A172 (cell line): ENCODE measurements at places on chromosomes 1 and 21.

GRCh38 chr1:201816309-201816854 lies 12.6 kb upstream of the IPO9 start:
- no peak for DNase-seq

- DNase-seq, result no peak
Measured at GRCh38 chr1:66353257-66353656, 180.7 kb upstream of the SGIP1 start.

DNA sequence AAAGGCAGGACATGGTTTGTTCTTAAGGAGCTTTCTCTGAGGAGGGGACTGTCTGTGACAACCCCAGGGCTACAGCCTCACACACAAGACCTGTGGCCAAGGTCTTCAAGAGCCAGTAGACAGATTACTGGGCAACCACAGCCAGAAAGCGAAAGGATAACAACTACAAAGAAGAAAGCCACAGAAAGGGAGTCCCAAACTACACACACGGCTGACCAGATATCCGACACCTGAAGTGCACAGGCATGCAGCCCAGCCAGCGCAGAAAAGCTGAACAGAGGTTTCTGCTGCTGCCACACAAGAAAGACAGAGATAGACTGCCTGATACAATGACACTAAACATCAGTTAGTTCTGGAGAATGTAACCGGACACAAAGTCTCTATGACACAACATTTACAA lies 21.4 kb upstream of the NADK start:
- DNase-seq, result no peak

DNA sequence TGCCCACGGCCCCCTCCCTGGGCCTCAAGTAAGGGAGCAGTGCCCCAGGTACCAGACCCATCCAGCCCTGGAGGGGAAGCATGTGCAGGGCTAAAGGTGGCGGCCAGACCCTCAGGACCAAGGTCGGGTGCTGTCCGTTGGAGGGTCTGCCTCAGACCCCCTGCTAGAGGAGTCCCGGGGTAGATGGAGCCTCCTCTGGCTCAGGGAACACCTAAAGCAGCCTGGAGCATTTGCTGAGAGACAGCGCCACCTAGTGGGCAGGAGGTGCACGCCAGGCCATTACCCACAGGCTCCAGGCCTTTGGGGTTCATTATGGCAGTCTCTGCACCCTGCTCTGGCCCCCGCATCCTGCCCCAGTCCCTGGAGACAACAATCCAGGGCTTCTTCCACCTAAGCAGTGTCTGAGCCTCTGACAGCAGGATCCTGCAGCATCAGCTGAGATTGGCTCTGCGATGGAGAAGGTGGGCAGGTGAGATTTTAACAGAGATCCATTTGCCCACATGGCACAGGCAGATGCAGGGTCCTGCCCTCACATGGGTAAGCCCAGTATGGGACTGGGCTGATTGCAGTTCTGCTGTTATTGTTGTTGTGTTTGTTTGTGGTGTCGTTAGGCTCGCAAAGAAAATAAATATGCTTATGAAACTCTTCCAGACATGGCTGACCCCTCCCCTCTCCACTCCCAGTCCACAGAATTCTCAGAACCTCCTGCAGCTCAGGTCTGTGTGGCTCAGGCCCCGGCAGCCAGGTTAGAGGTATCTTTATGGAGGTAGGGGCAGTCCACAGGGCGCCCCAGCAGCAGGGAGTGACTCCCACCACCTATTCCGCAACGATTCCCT lies 42.4 kb downstream of the CTNNBIP1 start:
- DNase-seq, result peak; percentile 49

DNA sequence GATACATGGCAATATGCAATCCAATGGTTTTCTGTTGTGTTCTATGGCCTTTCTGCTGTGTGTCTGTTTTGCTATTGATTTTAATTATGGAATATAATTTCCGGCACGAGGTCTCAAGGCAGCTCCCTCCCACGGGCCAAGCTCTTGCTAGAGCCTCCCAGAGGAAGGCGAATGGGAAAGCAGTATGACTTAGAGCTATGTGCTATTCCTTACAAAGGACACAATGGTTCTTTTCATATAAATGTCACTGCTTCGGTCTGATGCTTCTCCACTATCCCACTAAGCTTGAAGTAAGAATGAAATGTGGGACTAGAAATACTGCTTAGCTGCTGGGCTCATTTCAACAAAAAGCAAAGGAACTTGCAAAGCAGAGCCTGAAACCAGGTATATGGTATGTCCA lies 322.2 kb upstream of the BEND5 start:
- no peak for DNase-seq

- peak; percentile 92 for DNase-seq
Measured at GRCh38 chr1:172638885-172639831, 19.7 kb upstream of the FASLG start.

DNA sequence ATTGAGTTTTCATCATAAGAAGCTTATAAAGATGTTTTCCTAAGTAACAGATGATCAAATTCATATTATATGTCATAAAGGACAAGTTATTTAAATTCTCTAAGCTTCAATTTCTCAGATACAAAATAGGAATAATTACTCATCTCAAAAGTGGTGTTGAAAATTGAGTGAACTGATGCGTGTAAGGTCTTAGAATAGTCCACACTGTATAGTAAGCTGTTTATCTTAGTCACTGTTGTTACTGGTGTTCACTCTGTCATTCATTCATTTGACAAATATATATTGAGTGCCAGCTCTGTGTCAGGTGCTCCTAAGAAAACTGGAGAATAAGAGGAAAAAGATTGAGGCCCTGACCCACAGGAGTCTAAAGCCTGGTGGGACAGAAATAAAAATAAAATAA lies 186.3 kb upstream of the BRINP3 start:
- no peak for DNase-seq

GRCh38 chr1:13908128-13908527 lies 208.1 kb downstream of the PRDM2 start:
- DNase-seq, result no peak

DNA sequence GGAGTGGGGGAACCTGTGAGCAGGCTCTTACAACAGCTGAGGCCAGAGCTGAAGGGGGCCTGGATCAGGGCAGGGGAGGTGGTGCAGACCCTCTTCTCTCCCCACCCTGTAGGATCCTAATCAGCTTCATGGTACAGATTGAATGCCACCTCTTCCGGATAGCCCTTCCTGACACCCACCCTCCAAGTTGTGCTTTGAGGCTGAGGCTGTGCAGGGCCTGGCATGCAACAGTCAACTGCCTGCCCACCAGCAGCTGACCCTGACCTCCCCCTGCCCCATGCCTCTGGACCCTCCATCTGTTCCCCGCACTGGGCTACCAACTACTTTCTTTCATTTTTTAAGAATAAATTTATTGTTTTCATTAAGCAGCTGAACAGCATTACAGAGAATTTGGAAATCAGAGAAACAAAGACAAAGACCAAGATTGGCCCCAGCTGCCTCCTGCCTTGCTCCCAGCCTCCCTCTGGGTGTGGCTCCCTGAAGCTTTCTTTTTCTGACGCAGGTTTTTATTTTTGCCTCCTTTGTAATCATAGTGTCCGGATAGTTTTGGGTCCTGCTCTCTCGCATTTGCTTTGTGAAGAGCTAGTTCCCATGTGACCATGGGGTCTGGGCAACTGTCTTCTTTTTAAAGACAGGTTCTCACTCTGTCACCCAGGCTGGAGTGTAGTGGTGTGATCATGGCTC lies 12.8 kb downstream of the ZNF362 start:
- DNase-seq, result no peak

DNA sequence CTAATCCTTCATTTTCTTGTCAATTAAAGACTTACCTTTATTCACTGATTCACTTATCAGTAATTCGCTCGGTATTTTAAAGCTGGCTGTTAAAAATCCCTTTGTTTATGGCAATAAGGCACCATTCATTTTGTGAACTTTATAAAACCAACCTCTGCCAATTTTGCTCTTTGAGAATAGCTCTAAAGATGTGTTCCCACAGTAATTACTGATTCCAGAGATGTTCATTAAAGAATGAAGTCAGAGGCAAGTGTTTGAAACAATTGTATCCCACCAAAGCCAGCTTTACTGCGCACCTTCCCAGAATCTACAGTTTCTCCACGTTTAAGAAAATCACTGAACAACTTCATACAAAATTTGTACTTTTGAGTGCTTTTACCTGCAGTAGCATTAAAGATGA lies 424.5 kb downstream of the USP25 start:
- DNase-seq, result no peak

DNA sequence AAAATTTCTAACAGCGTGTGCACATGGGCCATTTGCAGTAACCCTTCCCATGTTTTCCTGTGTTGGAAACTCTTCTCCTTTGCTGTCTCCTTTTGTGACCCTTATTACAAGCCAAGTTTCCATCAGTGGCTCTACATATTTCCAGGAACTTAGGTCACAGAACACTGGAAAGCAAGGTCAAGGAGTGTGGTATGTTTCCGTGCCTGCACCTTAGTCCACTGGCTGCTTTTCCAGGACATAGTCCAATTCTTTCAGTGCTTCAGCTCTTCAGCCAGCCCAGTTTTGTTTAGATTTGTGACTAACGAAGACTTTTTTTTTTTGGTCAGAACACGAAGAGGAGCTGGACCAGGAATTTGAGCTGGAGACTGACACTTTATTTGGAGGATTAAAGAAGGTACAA lies 33.8 kb downstream of the HHAT start:
- DNase-seq, result no peak

GRCh38 chr1:6475381-6476133 lies 9.6 kb upstream of the TNFRSF25 start:
- no peak for DNase-seq

DNA sequence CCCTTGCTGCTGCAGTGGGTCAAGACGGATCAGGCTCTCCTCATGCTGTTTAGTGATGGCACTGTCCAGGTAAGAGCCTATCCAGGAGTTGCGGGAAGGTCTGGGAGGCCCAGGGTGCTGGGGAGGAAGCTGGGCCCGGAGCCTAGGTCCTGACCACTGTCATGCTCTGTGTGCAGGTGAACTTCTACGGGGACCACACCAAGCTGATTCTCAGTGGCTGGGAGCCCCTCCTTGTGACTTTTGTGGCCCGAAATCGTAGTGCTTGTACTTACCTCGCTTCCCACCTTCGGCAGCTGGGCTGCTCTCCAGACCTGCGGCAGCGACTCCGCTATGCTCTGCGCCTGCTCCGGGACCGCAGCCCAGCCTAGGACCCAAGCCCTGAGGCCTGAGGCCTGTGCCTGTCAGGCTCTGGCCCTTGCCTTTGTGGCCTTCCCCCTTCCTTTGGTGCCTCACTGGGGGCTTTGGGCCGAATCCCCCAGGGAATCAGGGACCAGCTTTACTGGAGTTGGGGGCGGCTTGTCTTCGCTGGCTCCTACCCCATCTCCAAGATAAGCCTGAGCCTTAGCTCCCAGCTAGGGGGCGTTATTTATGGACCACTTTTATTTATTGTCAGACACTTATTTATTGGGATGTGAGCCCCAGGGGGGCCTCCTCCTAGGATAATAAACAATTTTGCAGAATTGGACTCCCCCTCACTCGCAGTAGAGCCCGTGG lies 1.7 kb downstream of the DYNLT4 start:
- no peak for DNase-seq

GRCh38 chr1:239606850-239607400 lies 220.6 kb downstream of the CHRM3 start:
- peak; percentile 6 for DNase-seq

DNA sequence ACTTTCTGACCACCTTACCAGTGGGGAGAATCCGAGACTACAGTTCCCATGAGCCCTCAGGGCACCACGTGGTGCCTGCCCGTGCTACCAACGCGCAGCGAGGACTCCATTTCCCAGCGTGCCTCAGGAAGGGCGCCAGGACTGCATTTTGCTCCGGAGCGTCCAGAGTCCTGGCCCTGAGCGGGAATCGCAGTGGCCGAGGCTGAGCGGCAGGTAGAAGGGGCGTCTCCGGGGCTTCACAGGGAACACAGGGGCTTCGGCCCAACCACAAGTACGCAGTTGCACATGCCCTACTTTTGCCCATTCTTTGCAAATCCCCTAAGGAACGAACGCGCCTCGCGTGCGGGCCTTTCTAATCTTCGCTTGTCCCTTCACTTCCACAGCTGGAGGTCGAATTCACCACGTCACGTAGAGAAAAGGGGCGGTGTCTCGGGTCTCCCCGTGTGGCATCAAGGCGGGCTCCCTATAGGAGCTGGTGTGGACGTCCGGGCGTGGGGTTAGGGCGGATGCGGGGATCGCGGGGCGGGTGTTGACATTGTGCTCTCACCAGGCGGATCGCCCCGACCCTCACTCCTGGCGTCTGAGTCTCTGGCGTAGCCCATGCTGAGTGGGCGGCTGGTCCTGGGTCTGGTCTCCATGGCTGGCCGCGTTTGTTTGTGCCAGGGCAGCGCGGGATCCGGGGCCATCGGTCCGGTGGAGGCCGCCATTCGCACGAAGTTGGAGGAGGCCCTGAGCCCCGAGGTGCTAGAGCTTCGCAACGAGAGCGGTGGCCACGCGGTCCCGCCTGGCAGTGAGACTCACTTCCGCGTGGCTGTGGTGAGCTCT lies at the start of gene BOLA1:
Gene BOLA1 (plus strand): TSS at position 109 of the 825 bp plus-strand sequence. CDS start 492 bp downstream, at position 601.
- DNase-seq, result peak; percentile 90

DNA sequence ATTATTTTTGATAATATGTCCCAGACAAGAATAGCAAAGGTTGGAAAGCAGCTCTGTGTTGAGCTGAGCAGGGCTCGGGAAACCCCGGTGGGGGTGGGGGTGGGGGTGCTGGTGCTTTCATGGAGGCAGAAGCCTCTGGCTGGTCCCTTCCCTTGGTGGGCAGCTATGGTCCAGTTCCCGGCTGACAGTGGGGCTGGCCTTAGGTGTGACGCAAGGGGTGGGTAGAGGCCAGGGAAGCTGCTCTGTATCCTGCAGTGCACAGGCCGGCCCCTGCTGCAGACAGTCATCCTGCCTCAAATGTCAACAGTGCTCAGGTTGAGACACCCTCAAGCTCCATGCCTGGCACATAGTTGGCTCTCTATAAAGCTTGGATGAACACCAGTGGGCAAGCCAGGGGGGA lies 8.9 kb downstream of the ACTL8 start:
- DNase-seq, result no peak

GRCh38 chr1:4837031-4837600 lies 182.7 kb downstream of the AJAP1 start:
- DNase-seq, result no peak

DNA sequence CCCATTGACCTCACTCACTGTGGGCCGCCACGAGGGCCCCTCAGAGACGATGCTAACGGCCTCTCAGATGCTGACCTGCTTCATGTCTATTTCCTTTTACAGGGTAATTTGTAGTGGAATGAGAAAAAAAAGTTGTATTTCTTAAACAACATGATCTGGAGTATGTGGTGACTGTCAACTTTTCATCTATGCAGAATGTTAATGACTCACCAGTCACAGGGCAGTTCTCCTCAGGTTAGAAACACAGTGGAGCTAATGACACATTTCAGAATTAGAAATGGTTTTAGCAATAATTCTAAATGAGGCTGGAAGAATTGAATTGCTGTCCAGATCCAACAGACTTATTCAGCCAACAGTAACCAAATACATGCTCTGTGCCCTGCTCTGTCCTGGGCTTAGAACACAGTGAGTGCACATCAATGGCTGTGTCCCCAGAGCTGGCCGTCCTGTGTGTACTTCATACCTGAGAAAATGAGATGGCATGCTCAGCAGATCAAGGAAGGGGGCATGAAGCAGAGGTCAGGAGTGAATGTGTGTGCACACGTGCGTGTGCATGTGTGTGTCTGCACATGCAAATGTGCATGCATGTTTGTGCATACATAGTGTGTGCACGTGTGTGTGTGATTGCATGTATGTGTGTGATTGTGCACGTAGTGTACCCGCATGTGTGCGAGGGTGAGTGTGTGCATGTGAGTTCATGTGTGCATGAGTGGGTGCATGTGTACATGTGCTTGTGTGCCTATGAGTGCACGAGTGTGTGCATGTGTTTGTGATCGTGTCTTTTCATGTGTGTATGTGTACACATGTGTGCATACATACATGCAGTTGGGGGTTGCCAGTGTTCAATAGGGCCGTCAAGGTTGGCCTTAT lies 145.3 kb downstream of the PCBP3 start:
- DNase-seq, result peak; percentile 16
